Fibroblast of mammary gland (primary cell): ENCODE measurements at places on chromosomes 2 and 18.

DNA sequence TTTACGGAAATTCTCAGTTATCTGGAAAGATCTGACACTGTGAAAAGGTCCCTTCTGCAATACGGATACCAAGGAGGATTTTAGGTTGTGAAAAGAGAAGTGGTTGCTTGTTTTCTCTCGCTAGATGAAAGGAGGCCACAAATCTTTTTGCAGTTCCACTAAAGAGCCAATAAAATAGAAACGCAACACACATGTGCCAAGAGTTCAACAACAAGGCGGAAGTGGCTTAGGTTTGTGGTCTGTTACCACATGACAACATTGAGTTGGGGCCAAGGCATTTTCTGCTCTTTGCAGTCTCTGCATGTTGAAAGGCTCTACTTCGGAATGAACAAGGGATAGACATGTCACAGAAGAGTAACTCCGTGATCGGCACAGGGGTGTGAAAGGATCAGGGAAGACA lies 115.7 kb upstream of the OSR1 start:
- DNase-seq, result peak; percentile 80

DNA sequence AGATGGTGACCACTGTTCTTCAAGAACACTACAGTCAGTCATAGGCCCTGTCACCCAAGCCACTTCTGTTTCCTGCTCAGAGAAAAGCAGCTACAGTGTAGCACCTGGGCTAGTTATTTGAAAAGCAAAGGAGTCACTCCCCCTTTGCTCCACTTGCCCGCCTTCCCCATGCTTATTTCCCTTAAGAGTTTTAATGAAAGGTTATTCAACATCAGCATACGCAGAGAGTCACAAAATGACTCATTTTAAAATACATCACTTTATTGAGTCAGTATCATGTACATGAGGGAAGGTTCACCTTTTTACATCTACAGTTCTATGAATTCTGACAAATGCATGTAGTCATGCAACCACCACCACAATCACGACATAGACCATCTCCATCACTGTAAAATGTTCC lies 71.3 kb downstream of the TNFRSF11A start:
- no peak for DNase-seq

GRCh38 chr2:25417715-25418369 lies 76.1 kb upstream of the DNMT3A start:
- DNase-seq, result peak; percentile 8

GRCh38 chr18:66867653-66868052 lies 263.8 kb upstream of the CDH19 start:
- DNase-seq, result no peak

DNA sequence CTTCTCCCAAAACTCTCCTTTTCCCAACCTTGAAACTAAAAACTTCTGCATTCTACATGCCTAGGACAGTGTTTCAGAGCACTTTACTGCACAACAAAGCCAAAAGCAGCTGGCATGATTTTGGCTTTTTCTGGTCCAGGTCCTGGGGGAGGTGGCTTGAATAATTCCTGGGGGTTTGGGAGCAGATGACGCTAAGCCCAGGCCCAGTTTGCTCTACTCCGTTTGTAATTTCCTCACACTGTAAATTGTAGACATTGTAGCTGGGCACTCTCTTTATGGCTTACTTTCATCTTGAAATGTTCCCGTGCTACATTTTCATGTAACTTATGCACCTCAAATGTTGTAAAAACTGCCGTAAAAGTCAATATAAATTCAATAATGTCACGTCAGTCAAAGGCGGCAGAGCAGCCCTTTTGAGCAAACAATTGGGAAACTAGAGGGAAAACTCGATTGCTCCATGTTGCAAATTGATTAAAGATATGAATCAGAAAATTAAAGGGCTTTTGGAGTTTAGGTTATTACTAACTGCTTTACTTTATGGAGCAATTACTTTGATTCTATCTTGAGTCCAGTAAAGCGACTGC lies 373.2 kb upstream of the SLC14A2 start:
- DNase-seq, result no peak

- DNase-seq, result no peak
Measured at GRCh38 chr2:1988049-1988448, 243.7 kb upstream of the PXDN start.

DNA sequence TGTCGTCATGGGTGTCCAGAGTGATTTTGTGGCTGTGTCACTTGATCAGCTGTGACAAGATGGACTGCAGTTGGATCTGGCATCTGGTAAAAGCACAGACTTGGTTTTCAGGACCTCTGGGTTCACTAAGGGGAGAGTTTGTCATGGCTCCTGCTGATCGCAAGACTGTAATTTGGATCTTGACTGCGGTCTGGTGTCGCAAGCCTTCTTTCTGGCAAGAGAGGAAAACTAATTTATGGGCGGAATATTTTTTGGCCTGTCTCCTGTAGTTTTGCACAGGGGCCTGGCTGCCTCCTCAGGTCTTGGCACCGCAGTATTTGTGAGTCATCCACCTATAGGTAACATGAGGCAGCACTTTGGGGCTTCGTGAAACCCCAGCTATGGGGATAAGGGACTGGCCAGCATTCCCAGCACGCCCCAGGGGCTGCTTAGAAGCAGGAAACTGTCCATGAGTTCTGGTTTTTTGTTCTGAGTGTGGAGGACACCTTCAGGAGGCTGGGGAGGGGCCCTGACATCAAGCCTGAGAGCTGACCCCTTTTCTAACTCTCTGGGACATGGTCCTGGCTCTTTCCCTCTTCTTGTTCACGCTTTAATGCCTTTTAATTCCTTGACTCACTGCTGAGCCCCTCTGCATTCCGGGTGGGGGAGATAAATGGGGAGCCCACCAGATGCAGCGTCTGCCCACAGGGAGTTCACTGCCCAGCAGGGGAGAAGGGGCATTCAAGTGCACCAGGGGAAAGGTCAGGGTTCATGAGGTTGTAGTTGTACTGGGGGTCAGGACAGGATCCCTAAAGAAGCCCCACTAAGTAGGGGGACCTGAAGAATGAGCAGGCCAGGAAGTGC lies 12.2 kb downstream of the SH3BP4 start:
- peak; percentile 86 for DNase-seq

DNA sequence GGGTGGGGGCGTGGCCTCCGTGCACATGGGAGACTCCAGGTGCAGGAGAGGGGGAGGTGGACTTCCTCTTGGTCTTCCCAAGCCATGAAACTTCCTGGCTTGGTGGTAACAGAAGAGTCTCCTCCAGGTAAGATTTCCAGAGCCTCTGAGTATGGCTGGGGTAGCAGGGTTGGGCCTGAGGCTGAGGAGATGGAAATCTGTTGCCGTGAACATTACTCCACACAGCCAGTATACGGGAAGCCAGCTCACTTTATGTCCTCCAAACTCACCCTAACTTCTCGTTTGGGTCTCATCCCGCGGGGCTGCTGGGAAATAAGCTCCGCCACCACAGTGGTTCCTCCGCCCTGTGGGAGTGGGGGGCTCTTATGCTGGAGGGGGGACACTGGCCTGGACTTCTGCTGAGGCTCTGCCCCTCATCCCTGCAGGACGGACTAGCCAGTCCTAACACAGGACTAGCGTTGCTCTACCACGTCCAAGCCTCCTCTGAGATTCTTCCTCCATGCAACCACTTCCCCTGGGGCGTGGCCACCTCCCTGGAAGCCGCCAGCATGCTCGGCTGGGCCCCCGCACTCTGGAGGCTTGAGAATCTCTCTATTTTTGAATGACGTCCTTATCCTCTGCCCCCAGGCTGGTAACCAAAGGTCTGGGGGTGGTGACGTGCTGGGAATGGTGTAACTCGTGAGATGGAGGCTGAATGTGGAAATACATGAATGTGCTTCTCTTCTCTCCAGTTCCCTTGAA lies 777 bp upstream of the RAB17 start:
- peak; percentile 14 for DNase-seq

DNA sequence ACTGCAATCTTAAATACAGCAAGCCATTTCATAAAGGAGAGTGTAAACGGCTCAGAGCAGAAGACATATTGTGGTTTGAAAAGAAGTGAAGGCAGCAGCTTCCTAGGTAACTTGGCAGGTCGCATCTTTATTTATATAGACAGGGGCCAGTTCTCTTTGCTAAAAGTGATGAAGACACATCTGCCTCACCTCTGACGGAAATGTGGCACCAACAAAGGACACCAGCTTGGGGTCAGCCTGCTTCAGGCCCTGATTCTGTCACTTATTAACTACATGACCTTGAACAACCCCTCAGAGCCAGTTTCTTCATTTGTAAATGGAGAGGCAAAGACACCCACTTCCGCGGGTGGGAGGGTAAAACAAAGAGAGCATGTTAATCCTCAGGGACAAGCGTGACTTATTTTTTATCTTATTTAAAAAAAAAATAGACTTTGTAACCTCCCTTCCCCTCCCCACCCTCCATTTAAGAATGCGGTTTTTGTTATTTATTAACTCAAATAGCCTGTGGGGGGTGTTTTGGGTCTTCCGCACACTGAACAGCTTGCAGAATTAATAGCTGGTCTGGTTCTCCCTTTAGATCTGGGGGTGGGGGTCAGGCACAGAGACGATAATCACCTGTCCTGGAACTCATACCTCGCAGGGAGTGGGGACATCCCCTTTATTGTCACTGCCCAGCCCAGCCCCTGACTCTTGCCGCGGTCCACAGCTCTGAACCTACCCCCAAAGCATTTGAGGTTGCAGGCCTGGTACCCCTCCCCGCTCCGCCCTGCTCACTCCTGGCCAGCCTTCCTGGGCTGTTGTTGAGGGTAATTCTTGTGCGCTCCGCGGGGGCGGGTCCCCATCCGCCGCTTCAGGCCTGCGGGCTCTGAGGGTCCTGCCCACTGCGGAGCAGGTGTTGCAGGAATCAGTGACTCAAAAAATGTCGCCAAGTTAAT lies 64.2 kb upstream of the TMEM17 start:
- DNase-seq, result no peak

DNA sequence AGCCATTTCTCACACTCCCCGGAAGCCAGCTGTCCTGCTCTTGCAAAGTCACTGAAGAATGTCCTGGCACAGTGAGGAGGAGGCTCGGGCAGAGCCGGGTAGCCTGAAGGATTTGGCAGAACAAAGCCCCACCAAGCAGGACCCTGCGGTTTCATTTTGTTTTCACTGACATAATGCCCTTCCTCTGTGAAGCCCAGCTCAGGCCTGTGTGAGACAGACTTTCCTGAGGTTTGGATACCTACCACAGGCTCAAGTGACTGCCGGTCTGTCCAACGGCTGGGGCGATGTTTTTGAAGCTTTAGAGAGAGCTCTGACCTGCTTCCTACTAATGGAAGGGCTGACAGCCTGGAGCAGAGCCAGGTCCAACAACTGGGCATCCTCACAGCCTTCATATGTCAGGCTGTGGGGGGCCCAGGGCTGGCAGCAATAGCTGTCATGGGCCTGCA lies 99.8 kb upstream of the FZD7 start:
- peak; percentile 29 for DNase-seq

DNA sequence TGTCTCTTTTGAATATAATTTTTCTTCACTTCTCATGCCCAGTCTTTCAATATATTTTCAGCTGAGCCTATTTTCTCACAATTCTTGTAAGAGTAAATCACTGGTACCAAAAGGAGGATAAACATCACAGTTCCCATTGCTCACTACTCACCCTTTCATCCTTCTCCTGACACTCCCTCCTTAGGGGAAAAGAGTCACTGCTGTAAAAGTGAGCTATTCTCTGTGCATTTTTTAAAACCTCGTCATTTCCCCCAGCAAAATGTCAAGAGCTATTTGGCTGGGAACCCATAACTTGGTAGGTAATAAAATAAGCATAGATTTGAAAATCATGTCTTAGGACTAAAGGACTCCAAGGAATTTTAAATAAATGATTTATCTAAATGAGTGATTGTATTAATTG lies 340.1 kb upstream of the GYPC start:
- no peak for DNase-seq

GRCh38 chr2:46256563-46257142 lies 40.6 kb upstream of the EPAS1 start:
- DNase-seq, result no peak
